ENCODE measurements at places on chromosomes 7 and 10.

- DNase-seq, result no peak
These were observed 46.8 kb upstream of the NFE2L3 start for GRCh38 chr7:26105236-26105635.

- no peak for DNase-seq
These were observed 211.3 kb downstream of the MBL2 start for GRCh38 chr10:52561322-52561721.

GRCh38 chr10:94803307-94803706, 40.8 kb downstream of the CYP2C19 start:
- no peak for DNase-seq

DNA sequence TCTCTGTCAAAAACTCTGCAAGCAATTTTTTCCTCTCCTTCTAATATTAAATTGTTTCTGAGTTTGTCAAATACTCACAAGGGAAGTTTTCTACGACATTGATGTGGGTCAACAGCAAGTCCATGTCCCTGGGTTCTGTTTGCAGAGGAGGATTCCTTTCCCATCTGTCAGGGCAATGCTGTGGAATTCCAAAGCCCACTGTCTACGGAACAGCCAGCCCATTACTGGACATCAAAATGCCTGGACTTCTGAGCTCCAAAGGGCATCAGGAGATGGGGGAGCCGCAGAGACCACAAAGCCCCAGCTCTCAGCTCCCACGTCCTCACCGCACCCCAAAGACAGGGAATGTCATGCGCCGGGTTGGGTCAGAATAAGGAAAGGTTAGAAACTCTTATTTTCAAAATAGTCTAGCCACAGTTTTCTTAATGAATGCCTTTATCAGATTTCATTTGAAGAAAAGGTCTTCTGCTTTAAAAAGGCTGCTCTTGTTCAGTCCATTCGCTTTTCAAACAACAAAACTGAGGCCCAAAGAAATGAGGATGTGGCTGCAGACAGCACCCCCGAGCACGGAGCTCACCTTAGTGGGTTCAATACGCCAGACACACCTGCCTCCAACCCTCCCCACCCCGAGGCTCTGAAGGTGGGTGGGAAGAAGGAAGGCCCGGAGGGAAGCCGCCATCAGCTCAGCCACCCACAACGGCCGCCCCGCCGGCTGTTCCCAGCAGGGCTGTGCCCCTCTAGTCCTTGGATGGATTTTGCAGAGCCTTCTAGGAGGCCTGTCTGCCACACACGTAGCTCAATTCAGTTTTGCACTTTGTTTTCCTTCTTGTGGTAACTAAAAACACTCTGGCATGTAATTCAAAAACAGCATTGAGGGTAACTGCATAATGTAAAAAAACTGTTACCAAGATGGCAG, 44.7 kb downstream of the PTPRN2 start:
- DNase-seq, result no peak

- no peak for DNase-seq
These were observed 38.4 kb upstream of the ABCB4 start for GRCh38 chr7:87513735-87514335.

GRCh38 chr10:103660364-103661197, 167.1 kb downstream of the NEURL1 start:
- DNase-seq, result no peak

DNA sequence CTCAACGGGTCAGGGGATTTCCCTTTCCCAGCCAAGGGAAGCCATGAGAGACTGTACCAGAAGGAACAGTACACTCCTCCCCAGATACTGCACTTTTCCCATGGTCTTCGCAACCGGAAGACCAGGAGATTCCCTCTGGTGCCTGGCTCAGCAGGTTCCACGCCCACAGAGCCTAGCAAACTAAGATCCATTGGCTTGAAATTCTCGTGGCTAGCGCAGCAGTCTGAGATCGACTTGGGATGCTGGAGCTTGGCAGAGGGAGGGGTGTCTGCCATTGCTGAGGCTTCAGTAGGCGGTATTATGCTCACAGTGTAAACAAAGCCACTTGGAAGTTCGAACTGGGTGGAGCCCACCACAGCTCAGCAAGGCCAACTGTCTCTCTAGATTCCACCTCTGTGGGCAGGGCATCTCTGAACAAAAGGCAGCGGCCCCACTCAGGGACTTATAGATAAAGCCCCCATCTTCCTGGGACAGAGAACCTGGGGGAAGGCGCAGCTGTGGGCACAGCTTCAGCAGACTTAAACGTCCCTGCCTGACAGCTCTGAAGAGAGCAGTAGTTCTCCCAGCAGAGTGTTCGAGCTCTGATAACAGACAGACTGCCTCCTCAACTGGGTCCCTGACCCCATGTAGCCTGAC, 29.6 kb downstream of the SLC16A12 start:
- no peak for DNase-seq

- no peak for DNase-seq
These were observed 87.2 kb upstream of the MKX start for GRCh38 chr10:27832826-27833225.

DNA sequence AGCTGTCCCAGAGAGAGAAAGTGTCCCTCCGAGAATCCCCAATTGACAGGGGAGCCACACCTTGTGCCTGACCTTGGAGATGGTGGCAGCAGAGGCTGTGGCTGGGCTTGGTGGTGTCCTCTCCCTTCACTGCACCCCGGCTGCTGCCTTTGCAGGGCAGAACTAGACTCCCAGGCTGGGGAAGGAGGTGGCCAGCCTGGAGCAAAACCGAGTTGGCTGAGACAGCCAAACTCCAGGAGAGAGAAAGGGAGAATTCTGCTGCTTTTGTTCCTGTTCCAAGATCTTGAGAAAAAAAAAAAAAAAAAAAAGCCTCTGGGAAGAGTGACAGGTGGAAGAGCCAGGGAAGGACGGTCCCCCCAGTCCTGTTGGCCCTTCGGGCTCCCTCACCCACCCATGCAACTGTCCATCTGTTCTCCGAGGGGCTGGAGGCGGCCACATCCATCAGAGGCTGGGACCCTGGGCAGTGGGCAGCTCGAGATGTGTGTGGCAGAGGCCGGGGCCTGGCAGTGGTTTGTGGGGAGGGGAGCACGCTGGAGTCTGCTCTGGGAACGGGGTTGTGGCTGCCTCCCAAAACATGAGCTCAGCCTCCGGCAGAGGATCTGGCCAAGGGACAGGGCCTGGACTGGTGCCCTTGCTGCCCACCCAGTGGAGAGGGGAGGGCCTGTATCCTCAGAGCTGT, 35.5 kb downstream of the CLIP2 start:
- no peak for DNase-seq

DNA sequence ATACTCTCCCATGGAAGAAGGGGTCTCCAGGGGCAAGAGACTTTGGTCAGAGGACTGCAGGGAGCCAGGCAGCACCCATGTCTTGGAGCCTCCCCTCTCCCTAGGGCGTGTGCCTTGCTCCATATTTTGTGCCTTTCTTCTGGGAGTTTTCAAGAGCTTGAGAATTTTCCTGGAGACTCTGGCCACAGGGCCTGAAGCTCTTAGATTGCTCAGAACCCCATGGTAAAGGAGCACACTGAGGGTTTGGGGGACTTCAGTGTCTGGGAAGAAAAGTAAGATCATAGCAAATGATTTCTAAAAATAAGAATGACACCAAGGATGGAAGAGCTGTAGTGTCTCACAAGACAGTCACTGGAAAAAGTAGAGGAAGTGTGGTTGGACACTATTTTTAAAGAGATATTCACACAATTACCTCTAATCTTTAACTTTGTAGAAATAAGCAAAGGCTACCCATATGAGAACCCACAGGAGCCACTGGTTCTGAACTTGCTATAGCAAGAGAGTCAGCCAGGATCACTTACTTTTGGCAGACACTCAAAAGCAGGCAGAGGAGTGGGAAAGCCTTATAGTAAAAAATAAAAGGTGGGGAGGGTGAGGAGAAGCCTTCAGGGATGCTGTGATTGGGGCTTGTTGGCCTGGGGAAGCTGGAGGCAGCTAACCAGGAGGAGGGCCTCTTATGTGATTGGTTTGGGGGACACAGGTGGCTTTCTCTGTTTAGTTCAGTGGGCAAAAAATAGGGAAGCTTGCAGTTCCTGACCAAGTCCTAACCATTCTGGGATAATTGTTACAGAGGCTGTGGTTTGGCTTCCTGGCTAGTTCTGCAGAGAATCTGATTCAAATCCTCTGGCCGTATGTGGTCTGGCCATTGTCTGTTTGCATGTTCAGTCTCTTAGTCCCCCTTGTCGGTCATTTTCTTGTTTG, 5.1 kb upstream of the CSGALNACT2 start:
- DNase-seq, result no peak

DNA sequence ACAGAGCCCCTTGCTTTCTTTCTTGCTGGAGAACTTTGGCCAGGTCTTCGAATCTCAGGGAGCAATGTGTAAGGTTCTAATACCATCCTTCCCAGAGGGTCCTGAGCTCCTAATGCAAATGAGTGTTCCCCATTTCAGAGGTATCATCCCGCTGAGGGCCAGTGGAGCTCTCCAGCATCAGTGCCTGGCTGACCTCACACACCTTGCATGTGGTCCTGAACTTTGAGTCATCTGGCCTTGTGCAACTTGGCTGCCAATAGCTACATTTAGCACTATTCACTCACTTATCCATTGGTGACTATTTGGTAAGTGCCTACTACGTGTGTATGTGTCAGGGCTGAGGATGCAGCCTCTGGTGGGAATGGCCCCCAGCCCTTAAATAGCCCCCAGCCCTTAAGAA, 48.4 kb upstream of the HABP2 start:
- no peak for DNase-seq

All from epithelial cell of prostate (primary cell).